ENCODE measurements at places on chromosomes 1 and 21. TPM values are rescaled to one million over a fixed set of nuclear protein-coding genes. Genes with fewer than 3 reads are reported as not detected.

OR2L3 gene
- total RNA-seq = not detected

GPR37L1 gene
- 0.12 TPM for total RNA-seq

ARHGAP30 gene
- total RNA-seq = 2.9 TPM

DCDC2B gene
- not detected for total RNA-seq

GRCh38 chr1:211660718-211661222 lies 14.7 kb downstream of the NEK2 start:
- DNase-seq = no peak

GRCh38 chr1:54981466-54981865 lies 1.0 kb downstream of the TMEM61 start:
- DNase-seq = no peak

GRCh38 chr1:242710286-242710685 lies 185.8 kb upstream of the PLD5 start:
- DNase-seq = no peak

CD84 gene
- total RNA-seq = not detected

- DNase-seq = no peak
Measured at GRCh38 chr1:205811660-205812059, 1.3 kb downstream of the SLC41A1 start.

DNA sequence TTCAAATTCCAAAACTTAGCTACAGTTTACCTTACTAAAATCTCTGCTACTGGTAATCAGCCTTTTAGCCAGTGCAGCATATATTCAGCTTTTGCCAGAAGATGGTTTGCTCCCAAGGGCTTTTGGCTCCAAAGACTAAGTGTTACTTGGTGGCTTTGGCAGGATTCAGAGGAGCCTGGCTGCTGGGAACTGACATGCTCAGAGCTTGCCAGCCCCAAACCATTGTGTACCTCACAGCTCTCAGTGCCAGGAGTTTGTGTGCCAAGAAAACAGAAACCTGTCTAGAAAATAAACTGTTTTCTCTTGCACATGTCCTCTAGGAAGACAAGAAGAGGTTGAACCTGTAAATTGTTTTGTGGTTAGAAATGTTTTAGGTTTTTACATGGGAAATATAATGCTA lies 315.9 kb downstream of the ST6GALNAC3 start:
- no peak for DNase-seq

GRCh38 chr1:76142771-76143540 lies 68.4 kb downstream of the ST6GALNAC3 start:
- DNase-seq = no peak

LORICRIN gene
- total RNA-seq = not detected

GRCh38 chr1:239951511-239952140 lies 140.1 kb upstream of the FMN2 start:
- DNase-seq = peak; percentile 83

TEDDM1 gene
- total RNA-seq = not detected

KCNJ6 gene
- total RNA-seq = not detected

MYBPH gene
- total RNA-seq = not detected

DNA sequence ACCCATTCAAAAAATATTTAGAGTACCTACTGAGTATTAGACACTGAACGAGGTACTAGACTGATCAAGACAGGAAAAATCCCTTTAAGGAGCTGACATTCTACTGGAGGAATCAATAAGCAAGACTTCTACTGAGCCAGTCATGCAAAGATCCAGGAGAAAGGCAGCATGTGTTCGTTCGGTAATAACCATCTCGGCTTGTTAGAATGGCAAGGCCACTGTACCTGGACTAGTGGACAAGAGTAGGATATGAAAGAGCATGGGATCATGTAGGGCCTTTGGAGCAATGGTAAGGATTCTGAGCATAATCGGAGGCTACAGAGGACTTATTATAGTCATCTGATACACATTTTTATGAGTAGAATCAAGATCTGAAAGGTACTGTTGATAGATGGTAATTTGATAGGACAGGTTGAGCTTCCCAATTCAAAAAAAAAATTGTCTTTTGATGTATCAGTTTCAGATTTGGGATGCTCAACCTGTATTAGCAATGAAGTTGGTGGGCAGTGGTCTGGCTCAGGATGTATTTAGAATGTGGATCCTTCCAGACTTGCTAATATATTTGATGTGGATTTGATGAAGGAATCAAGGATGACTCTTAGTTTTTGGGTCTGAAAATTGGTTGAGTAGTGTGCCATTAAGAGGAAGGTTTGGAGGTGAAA lies 2.3 kb downstream of the COX20 start:
- no peak for DNase-seq

DNA sequence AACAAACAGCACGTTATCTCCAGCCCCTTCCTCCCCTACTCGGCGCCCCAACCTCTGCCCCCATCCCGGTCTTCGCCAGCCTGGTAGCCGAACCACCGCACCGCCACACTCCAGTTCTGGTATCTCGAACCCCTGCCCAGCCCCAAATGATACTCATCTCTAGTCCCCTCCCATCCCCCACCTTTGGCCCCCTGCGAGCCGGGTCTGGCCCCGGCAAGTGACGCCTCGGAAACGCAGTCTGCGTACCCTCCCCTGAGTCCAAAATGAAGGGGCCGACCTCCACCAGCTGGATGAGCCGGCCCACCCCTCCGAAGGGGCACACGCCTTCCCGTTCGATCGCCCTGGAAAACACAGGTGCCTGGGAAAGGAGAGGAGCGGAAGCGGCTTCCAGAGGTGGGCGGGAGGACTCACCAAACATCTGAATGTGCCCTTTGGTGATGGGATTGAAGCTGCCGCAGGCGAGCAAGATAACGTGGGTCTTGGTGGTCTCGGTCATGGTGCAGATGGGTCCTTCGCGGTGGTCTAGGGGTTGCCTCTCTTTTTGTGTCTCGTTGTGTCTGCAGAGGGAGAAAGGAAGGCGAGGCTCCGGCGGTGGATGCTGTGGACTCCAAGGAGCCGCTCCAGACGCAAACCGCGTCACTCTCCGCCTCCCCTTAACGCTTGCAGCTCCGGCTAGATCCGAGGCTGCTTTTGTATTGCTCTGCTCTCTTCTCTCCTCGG lies at the start of gene NMNAT2:
NMNAT2 (minus strand) TSS at position 609 of the 720 bp plus-strand sequence; CDS start at position 496, 113 bp downstream.
- DNase-seq = peak; percentile 39

ATP6V1G3 gene
- not detected for total RNA-seq

DNA sequence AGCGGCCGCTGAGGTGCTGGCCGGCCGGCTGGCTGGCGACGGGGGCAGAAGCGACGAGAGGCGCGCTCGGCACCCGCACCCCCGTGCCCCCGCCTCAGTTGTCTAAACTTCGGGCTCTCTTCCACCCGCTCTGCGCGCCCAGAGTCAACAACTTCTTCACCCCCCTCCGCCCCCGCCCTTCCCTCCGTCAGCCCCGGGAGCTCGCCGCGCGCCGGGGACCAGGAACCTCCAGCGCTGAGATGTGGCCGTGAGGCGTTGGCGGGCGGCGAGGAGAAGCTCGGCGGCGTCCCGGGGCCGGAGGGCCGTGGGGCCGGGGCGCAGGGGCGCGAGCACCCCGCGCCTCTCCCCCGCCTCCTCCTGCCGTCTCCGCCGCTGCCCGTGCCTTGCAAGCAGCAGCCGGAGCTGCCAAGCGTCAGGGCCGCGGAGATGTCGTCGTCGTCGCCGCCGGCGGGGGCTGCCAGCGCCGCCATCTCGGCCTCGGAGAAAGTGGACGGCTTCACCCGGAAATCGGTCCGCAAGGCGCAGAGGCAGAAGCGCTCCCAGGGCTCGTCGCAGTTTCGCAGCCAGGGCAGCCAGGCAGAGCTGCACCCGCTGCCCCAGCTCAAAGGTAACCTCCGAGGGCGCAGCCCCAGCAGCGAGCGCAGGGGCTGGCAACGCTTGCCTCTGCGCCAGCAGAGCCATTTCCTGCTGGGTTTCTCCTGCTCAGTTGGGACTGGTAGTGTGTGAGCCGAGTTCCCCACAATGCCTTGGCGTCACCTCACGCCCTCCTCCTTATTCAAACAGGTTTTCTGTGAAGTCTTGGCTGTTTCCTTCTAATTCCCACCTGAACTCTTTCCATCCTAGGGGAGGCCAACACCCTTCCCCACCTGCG lies 710 bp downstream of the PPP2R5A start:
- DNase-seq = peak; percentile 62

GRCh38 chr1:236311040-236311439 lies 29.3 kb upstream of the ERO1B start:
- no peak for DNase-seq

GRCh38 chr1:44500181-44501046 lies 95.4 kb downstream of the RNF220 start:
- DNase-seq = peak; percentile 37

SPSB1 gene
- total RNA-seq = 4.9 TPM

DNA sequence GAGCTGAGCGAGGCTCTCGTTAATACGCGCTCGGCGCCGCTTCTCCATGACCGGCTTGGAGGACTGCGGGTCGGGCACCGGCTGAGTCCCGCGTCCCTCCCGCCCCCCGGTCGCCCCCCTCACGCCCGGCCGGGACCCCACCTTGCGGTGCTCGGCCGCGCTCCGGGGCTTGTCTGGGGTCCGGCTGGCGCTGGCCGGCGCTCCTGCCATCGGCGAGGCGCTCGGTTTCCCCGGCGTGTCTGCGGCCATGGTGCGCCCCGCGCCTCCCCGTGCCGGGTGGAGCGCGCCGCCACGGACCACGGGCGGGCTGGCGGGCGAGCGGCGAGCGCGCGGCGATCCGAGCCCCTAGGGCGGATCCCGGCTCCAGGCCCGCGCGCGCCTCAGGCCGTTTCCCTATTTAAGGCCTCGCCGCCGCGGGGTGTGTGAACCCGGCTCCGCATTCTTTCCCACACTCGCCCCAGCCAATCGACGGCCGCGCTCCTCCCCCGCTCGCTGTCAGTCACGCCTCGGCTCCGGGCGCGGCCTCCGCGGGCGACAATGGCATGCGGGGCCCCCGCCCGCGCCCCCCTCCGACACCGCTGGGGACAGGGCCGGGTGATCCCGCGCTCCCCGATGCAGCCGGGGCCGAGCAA lies at the start of gene HES4:
HES4 (minus strand) TSS at position 373 of the 632 bp plus-strand sequence; CDS start at position 249, 124 bp downstream.
- peak; percentile 91 for DNase-seq

IGSF3 gene
- 15.3 TPM for total RNA-seq

DNA sequence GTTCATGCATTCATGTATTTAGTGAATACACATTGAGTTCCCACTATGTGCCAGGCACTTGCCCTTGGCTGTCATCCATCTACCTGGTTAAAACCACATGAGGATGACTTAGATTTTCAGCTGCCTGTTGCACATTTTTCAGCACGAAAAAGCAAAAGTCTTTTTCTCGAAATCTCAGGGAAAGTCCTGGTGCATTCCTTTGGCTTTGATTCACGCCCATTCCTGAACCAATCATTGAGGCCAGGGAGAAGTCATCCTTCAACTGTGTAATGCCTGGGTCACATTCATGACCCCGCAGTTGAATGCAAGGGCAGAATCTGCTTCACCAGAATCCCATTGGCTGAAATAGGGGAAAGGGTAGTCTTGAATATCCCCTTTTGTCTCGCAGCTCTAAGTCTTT lies 84.4 kb downstream of the RNF220 start:
- no peak for DNase-seq

DNA sequence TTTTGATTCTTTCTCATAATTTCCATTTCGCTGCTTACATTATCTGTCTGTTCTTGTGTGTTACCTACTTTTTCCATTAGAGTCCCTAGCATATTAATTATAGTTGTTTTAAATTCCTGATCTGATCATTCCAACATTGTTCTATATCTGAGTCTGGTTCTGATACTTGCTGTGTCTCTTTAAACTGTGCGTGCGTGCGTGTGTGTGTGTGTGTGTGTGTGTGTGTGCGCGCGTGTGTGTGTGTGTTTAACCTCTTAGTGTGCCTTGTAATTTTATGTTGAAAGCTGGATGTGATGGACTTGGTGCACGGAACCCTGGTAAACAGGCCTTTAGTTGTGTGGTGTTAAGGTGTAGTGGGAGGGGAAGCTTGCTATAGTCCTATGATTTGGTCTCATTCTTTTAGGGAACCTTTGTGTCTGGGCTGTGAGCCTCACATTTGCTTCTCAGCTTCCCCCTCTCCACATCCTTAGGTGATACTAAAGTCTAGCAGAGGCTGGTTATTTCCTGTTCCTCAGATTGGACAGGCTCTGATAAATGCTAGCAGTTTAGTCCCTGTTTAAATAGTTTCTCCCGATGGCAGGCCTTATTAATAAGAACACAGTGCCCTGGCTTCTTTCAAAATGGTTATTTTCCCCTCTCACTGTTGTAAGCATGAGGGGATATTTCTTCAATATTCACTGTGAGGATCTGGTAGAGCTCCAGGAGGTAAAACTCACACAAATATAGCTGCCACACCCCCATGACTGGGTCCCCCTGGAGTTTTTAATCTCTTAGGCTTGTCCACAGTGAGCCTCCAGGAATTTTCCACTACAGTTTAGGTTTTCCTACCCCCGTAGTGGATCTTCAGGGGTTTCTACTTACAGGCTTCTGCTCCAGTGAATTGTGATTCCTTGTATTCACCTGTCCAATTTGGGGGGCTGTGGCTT lies 118.3 kb downstream of the GALNT2 start:
- no peak for DNase-seq

TRAF3IP3 gene
- not detected for total RNA-seq

GRCh38 chr1:37009521-37009920 lies 24.8 kb downstream of the GRIK3 start:
- DNase-seq = no peak

DNA sequence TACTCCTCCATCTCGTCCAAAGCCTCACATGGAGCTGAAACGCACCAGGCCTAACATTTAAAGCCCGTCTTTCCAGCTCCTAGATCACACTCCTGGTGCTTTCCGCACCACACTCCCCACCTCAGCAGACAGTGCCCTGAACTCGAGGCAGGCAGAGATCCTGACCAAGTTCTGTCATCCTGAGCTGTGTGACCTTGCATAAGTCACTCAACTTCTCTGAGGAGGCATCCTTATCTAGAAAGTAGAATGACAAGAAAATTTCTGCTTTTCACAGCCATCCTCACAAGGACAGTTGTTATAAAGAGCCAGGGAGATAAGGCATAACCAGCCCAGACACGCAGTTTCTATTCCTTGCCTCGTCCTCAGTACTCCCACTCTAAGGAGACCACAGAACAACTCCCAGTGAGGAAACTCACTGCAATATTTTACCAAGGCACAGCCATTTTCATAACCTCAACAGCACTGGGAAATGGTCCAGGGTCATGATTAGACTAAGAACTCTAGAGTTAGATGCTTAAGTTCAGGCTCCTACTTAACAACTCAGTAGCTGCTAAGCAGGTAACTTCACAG lies 3.1 kb downstream of the LRP8 start:
- DNase-seq = no peak

GRCh38 chr1:7786795-7787194 lies 2.7 kb downstream of the PER3 start:
- no peak for DNase-seq

Data from Calu3 (cell line).